ENCODE measurements at places on chromosomes 3 and 15.

DNA sequence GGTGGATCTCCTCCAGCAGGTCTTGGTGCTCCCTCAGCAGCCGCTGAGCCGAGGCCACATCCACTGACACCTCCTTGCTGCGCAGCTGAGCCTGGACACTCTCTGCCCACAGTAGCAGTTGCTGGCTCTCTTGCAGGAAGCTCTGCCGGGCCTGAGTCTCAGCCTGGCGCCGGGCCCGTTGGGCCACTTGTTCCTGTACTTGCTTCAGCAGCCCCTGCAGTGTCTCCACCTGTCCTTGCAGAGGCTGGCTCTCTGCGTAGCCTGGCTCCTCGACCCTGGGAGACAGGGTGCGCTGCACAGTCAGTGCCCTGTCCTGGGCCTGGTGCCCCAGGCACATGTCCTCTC is 15.5 kb downstream of the SPTBN5 start:
- no peak for DNase-seq

GRCh38 chr3:12895391-12896062 is 54.2 kb upstream of the RPL32 start:
- DNase-seq, result no peak

GRCh38 chr15:41678742-41679141 is 18.5 kb downstream of the MGA start:
- no peak for DNase-seq

GRCh38 chr3:12924437-12924836 is 83.1 kb upstream of the RPL32 start:
- no peak for DNase-seq

DNA sequence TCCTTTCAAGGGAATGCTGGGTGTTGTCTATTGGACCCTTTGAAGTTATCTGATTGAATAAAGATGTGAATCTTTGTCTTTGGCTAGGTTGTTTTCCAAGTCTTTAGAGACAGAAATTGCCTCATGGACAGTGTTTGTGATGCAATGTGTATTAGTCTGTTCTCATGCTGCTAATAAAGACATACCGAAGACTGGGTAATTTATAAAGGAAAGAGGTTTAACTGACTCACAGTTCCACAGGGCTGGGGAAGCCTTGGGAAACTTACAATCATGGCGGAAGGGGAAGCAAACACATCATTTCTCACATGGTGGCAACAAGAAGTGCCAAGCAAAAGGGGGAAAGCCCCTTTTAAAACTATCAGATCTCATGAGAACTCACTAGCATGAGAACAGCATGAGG is 88.8 kb upstream of the PLXND1 start:
- DNase-seq, result no peak

GRCh38 chr15:77476995-77477394 is 56.3 kb downstream of the HMG20A start:
- no peak for DNase-seq

All from T-helper 2 cell treated with Interferon-gamma antibody and Interleukin-4, amounts not matched to agents 5 μg/mL and 100 μg/mL, for 36 hours (primary cell).